Gastroesophageal sphincter (tissue), 4 donors: ENCODE measurements at places on chromosomes 11 and 22. TPM values are rescaled to one million over a fixed set of nuclear protein-coding genes. Genes with fewer than 3 reads are reported as not detected.

MS4A3 gene
- not detected for total RNA-seq

CRYBB3 gene
- not detected for total RNA-seq

DNA sequence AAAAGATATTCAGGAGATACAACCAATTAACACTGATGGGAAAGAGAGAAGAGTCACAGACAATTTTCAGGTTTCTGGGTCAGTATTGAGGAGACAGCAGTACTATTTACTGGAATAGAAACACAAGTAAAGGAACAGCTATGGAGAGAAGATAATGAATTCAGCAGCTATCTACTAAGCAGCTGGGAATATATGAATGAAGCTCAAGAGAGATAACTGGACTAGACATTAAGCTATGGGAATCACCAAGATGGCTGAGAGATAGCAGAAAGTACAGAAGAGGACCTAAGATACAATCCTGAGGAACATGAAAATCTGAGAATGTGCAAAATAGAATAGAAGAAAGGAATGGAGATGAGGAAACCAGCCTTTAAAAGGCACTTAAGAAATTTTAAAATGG, 15.9 kb downstream of the ALG9 start:
- H3K36me3 ChIP-seq, result peaks cover 99% of the 10 kb centered on the region
- no peak overlapping the region for H3K27ac ChIP-seq
- H3K4me1 ChIP-seq, result no peaks in the 10 kb centered on the region
- H3K27me3 ChIP-seq, result no peaks in the 10 kb centered on the region
- no peak for ATAC-seq

APLNR gene
- 2.2 TPM for total RNA-seq

KRTAP5-8 gene
- total RNA-seq, result 0.27 TPM

CHRM1 gene
- 0.27 TPM for total RNA-seq

DNA sequence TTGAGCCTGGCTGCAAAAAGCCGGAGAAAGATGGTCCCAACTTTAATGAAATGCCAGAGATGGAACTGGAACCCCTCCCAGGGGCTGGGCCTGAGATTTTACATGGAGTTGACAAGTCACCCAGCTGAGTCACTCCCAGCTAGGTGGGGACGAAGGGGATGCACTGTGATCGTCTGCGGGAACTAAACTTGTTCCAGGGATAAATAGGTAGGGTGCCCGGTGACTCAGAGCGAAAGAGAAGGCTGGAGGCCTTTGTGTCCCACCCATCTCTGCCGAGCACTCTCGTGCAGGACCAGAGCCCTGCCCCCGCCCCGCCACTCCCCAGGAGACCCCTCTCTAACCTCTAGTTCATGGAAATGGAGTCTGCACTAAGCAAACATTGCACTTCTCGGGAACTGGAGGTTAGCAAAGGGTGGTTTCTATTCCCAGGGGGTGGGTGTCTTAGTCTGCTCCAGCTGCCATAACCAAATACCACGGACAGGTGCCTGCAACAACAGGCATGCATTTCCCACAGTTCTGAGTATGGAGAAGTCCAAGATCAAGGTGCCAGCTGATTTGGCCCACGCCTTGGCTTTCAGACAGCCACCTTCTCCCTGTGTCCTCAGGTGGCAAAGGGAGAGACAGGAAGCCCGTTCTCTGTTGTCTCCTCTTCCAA, 60.7 kb upstream of the FADD start:
- peaks cover 55% of the 10 kb centered on the region for H3K27me3 ChIP-seq
- H3K36me3 ChIP-seq, result no peaks in the 10 kb centered on the region
- H3K27ac ChIP-seq, result no peak overlapping the region
- no peak overlapping the region for H3K4me3 ChIP-seq
- no peak for ATAC-seq
